ENCODE measurements at places on chromosomes 4 and X.

DNA sequence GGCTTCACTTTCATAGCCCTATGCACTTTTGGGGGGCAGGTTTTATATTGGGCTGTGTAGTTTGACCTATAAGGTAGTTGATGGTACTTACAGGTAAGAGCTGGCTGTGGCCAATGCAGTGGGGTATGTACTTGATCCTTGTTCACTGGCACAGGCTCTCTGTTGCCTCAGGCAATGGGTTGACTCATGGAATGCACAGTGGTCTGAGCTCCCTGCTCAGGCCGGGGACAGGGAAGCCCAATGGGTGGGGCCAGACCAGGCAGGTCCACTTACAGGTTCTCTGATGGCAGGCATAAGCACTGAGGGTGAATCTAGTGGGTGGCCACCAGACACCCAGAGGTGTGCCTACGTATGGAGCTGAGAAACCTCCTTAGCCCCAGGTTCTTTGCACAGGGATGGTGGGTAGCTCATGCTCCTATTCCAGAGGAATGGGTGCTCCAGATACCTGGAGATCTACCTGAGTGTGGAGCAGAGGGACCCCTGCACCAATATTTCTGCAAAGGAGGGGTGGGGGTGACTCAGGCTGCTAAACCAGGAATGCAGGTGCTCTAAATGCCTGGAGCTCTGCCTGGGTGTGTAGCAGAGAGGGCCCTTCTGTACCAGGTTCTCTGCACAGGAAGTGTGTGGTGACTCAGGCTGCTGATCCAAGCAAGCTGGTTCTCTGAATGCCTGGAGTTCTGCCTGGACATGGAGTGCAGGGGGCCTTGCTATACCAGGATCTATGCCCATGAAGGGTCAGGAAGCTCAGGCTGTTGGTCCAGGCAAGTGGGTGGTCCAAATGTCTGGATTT is 52.3 kb downstream of the IL1RAPL2 start:
- no peak for DNase-seq

DNA sequence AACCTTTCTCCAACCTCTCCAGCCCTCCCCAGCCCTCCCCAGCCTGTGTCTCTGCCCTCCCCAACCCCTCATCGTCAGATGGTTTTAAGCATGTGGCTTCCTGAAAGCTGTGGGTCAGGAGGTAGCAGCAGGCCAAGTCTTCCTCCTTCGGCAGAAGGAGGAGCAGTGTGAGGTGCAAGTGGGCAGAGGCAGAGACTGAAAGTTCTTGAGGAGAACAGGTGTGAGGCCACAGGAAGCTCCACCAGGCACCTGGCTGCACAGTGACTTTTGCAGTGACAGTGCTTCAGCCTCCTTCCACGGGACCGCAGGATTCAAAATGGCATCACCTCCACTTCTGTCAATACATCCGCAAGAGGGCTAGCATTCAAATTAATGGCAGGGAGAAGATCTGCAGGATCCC is 203.9 kb upstream of the LEF1 start:
- no peak for DNase-seq

GRCh38 chr4:146333187-146333894 is 119.0 kb downstream of the REELD1 start:
- peak; percentile 5 for DNase-seq

- peak; percentile 25 for DNase-seq
These were observed 58.3 kb upstream of the PACRGL start for GRCh38 chr4:20641976-20642375.

DNA sequence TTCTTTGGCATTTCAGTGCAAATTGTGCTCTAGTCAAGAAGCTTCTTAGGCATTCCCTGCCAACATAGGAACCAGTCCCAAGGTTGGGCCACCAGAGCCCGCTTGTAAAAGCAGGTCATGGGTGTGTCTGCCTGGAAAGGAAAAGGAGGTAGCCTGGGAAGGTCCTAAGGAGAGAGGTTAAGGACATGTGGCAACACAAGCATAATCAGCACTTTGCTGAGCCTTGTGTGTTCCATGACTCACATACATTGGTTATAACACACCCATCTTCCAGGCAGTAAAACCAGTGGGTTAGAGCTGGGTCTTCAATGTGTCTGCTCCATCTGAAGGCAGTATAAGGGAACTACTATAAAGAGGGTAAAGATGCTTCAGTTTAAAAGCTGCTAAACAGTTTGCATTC is 165.0 kb downstream of the FHIP1A start:
- DNase-seq, result no peak

GRCh38 chr4:52202251-52202779 is 151.2 kb downstream of the SPATA18 start:
- DNase-seq, result no peak

DNA sequence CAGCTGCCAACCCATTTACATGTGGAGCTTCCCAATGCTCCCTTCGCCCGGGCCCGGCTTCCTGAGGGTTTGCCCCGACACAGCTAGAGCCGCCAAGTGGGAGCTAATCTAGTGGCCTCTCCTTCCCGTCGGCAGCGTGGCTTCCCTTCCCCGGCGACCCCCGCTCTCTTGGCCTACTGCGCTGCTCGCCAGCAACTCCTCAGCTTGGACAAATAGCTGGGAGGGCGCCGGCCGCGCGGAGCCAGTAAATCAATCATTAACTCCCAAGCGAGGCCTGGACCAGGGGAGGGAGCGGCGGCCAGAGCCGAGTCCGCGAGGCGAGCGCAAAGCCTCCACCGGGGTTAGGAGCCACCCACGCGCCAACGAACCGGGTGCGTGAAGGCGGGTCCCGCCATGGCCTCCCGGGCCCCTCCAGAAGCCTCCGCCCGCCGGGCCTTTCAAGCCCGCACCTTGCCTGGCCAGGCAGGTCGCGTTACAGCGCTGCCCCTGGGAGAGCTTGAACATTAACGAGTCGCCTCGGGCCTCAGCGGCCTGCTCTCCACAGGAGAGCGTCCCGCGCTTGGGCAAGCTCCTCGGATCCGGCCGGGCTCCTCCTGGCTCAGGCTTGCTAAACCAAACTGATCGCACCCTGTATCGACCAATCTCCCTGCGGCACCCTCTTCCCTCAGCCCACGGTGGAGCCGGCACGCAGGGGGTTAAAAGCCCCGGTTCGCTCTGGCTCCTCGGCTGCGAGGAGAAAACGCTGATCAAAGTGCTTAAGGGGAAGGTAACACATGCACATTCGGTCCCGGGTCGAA is 10.6 kb upstream of the BCOR start:
- peak; percentile 27 for DNase-seq

GRCh38 chrX:10725071-10725470 is 104.7 kb upstream of the MID1 start:
- no peak for DNase-seq

- no peak for DNase-seq
These were observed 156.6 kb downstream of the CHIC2 start for GRCh38 chr4:53907772-53908171.

GRCh38 chrX:15366506-15367352 is 17.5 kb downstream of the VEGFD start:
- no peak for DNase-seq

GRCh38 chrX:109623997-109624396 is 975 bp downstream of the KCNE5 start:
- peak; percentile 68 for DNase-seq

- peak; percentile 22 for DNase-seq
These were observed 1.3 kb downstream of the RBM10 start for GRCh38 chrX:47146121-47146935.

DNA sequence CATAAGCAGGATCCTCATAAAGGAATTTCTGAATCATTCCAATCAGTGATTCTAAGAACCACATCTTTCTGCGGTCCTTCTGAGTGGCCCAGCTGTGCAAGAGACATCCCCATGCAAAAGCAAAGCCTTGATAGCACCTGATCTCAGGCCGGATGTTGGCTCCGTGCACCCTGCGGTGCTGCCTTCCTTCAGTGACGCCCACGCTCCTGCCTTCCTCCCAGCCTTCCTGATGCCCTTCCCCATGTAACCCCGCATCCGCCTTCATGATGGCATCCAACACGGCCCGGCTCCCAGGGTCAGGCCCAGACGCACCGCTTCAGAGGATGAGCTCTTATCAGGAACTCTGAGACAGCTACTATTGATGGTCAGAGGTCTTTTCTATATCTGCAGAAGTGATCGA is 20.4 kb upstream of the CYP4V2 start:
- no peak for DNase-seq

DNA sequence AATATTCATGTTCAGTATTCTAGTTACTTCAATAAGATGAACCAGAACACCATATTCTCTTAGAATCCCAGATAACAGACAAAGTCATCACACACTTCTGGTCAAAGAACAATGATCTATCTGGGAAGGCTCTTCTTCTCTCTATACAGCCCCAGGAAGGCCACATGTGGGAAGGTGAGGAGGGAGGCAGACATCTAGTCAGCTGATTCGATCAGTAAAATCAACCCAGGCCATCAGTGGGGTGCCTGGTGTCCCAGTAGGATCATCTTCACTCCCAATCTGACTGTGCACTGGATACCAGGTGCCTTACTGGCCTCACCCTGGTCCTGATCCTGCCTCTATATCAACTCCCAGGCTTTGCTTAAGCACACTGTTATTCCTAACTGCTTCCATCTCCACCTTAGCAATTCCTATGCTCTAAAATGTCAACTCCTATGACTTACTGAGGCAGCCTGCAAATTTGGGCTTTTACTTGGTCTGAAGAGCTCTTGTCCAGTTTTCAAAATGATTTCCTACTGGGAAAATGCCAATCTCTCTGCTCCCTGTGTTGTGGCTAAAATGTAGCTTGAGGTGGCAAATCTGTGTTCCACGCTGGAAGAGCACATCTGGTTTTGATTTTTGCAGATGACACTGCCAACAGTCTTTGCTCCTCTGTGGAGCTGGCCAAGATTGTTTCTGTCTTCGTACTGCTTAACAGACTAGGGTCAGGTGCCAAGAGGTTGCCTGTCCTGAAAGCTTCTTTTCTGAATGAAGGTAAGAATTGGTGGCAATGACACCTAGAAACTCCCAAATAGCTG is 128.7 kb downstream of the MGST2 start:
- DNase-seq, result peak; percentile 86

Measured in muscle of leg (tissue), 16 donors.